GM12878 (cell line): ENCODE measurements at places on chromosomes 1 and 21.

DNA sequence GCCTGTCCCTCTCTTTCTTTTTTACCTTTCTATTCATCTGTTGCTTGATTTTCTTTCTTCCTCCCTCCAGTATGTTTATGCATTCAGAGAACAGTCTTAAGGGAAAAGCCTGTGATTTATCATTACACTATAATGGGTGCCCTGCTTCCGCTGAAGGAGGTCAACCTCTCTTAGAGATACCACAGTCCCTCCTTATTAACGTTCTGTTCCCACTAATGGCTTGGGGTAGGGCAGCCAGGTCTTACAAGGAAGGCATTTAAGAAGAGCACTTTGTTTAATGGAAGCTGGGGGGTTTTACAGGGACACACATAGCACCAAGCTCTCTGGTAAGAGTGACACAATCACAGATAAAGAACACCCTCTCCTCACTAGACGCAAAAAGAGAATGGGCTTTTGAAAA, 523.5 kb downstream of the NUF2 start:
- no peaks in the 10 kb centered on the region for H3K27me3 ChIP-seq
- H3K4me1 ChIP-seq = no peaks in the 10 kb centered on the region
- H3K27ac ChIP-seq = no peak overlapping the region
- DNase-seq = no peak

- H3K36me3 ChIP-seq = no peaks in the 10 kb centered on the region
- no peak for DNase-seq
- no peaks in the 10 kb centered on the region for H3K4me1 ChIP-seq
- no peak overlapping the region for H3K27ac ChIP-seq
- no peaks in the 10 kb centered on the region for H3K27me3 ChIP-seq
Measured at GRCh38 chr1:27949027-27949426, 10.7 kb upstream of the XKR8 start.

DNA sequence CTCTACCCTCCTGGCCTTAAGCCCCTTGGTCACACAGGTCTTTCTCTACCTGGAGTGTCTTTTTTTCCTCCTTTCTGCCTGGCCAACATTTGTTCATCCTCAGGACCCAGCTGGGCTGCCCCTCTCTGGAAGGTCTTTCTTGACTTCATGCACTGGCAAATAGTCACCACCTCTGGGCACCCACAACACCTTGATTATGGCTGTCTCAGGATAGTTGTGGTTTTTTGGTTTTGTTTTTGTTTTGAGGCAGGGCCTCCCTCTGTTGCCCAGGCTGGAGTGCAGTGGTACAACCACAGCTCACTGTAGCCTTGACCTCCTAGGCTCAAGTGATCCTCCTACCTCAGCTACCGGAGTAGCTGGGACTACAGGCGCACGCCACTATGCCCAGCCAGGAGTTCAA, 10.8 kb downstream of the RPS6KA1 start:
- no peak for DNase-seq
- H3K36me3 ChIP-seq = no peaks in the 10 kb centered on the region; the same call in 1 of the 2 replicates
- no peak overlapping the region for H3K4me3 ChIP-seq
- H3K27me3 ChIP-seq = no peaks in the 10 kb centered on the region
- H3K4me1 ChIP-seq = peaks cover 63% of the 10 kb centered on the region

- peaks cover 4% of the 10 kb centered on the region; the same call in 1 of the 2 replicates for H3K36me3 ChIP-seq
- no peaks in the 10 kb centered on the region for H3K27me3 ChIP-seq
- H3K4me3 ChIP-seq = no peak overlapping the region
- DNase-seq = no peak
- no peak overlapping the region for H3K27ac ChIP-seq
Measured at GRCh38 chr1:207343675-207344074, 22.2 kb downstream of the CD55 start.

- H3K27me3 ChIP-seq = no peaks in the 10 kb centered on the region
- no peaks in the 10 kb centered on the region for H3K4me1 ChIP-seq
- H3K36me3 ChIP-seq = no peaks in the 10 kb centered on the region
- H3K4me3 ChIP-seq = no peak overlapping the region
- DNase-seq = no peak
- no peak overlapping the region for H3K27ac ChIP-seq
Measured at GRCh38 chr21:42047821-42048613, 23.1 kb upstream of the UMODL1 start.

GRCh38 chr1:35860696-35861095, 22.3 kb upstream of the AGO1 start:
- H3K27ac ChIP-seq = no peak overlapping the region
- no peaks in the 10 kb centered on the region for H3K4me1 ChIP-seq
- DNase-seq = no peak
- no peak overlapping the region for H3K4me3 ChIP-seq
